ENCODE measurements at places on chromosomes 7 and 10.

DNA sequence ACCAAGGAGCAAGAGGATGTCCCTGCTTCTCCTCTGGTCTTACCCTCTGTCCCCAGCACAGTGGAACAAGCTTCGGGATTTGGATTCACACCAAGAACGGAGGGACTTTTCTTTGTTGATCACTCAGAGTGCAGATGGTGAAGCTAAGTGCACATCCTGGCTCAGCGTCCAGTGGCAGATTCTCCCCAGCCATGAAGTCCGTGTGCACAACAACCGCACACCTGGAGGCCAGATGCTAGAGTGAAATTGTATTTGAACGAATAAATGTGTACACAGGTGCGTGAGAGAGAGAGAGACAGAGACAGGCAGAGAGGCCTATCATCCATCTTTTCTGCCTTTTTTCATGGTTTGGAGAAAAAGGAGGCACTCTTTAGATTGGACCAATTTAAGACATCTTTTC, 31.5 kb downstream of the ASB13 start:
- no peak for DNase-seq

GRCh38 chr10:60397792-60398191, 8.1 kb upstream of the ANK3 start:
- DNase-seq: no peak

GRCh38 chr10:33125522-33126517, 167.8 kb upstream of the ITGB1 start:
- DNase-seq: no peak

DNA sequence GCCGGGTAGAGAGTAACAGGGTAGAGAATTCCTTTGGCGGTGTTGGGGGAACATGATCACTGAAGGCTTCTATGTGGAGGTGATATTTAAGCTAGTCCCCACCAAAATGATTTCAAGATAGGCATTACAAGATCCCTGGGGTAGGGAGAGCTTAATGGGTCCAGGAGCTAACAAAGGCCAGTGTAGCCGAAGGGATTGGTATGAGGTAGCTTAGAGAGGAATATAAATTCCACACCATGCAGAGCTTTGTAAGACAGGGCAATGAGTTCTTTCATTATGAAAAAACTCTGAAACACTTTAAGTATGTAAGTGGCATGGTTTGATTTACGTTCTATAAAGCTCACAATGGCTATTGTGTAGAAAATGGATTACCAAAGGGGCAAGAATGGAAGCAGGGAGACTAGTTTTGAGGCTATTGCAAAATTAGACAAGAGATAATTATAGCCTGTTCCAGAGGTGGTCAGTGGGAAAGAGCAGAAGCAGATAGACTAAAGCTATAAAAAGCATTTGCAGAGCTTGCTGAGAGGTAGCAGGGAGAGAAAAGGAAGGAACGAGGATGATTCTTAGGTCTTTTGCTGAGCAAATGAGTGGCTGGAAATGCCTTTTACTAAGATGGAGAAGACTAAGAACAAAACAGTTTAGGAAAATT, 119.7 kb upstream of the SLC25A13 start:
- no peak for DNase-seq

Measured in activated CD8-positive, alpha-beta memory T cell treated with anti-CD3 and anti-CD28 coated beads for 1 hour (primary cell).